ENCODE measurements at places on chromosomes 11 and 22.

- DNase-seq = no peak
Measured at GRCh38 chr11:73498343-73498742, 99.6 kb downstream of the FAM168A start.

- no peak for DNase-seq
Measured at GRCh38 chr11:97964332-97965004, 1056.3 kb upstream of the CNTN5 start.

DNA sequence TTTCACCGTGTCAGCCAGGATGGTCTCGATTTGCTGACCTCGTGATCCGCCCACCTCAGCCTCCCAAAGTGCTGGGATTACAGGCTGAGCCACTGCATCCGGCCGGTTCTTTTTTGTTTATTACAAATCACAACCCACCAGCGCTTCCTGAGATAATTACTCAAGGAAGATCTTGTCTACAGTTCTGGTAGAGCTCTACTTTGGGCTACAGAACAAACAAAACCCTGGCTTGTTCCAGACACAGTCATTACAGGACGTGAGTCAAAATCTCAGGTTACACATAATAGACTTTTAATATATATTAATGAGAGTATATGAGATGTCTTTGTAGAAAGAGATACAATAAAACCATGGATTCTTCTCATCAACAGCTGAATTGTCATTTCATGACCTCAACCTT is 42.8 kb upstream of the NUP50 start:
- DNase-seq = no peak

- no peak for DNase-seq
Measured at GRCh38 chr22:32199341-32199740, 5.5 kb downstream of the RFPL2 start.

DNA sequence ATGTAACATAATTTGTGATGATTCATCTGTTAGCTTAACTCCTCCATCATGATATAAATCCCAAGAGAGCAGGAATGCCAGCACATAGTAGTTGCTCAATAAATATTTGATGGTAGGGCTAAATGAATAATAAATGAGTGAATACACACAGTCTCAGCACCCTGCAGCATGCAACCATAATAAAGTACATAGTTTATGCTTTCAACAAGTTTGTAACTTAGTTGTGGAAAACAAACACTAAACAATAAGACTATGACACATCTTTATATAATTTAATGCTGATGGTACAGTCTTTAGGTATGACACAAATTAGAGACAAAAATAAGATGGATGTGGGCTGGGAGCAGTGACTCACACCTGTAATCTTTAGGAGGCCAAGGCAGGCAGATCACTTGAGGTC is 3.8 kb downstream of the ALKBH8 start:
- peak; percentile 89 for DNase-seq

DNA sequence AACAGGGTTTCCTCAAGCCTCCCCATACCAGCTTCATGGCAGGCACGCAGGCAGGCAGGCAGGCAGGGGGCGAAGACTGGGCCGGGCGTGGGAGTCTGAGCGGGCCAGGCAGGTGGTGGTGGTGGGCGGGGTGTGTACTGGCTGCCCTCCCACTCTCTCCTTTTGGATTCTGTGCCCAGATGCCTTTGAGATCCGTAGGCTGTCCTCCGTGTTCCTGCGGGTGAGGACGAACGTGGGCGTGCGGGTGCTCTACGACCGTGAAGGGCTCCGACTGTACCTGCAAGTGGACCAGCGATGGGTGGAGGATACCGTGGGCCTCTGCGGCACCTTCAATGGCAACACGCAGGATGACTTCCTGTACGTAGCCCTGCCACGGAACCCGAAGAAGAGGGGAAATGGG is 23.0 kb downstream of the OTOG start:
- DNase-seq = no peak

- peak; percentile 46 for DNase-seq
Measured at GRCh38 chr22:19806213-19807160, 45.9 kb downstream of the TBX1 start.

DNA sequence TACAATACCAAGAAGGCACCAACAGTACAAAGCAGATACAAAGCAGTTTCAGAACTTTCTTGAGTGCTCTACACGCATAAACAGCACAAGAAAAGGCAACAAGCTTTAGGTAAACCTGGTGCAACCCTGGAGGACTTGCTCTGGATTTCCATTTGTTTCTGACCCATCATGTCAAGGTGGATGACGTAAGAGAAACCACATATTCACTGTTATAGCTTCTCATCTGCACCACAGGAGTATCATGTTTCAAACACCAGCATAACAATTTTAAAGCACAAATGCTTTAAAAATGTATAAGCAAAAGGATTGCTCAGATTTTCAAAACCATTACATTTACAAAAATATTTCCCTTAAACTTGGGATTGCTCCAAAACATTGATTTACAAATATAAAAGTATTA is 25.0 kb upstream of the YPEL1 start:
- peak; percentile 69 for DNase-seq

GRCh38 chr11:87428266-87428665 is 390.5 kb downstream of the TMEM135 start:
- peak; percentile 75 for DNase-seq

DNA sequence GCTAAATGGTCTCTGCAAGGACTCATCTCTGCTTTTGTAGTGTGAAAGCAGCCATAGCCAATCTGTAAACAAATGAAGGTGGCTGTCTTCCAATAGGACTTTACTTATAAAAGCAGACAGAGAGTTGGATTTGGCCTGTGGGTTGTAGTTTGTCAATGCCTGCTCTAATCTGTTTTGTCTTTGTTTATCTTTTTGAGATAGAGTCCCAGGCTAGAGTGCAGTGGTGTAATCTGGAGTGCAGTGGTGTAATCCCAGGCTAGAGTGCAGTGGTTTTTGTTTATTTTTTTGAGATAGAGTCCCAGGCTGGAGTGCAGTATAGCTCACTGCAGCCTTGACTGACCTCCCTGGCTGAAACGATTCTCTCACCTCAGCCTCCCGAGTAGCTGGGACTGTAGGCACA is 8.6 kb downstream of the PPP6R3 start:
- no peak for DNase-seq

- no peak for DNase-seq
Measured at GRCh38 chr11:96758957-96759356, 369.1 kb downstream of the JRKL start.

DNA sequence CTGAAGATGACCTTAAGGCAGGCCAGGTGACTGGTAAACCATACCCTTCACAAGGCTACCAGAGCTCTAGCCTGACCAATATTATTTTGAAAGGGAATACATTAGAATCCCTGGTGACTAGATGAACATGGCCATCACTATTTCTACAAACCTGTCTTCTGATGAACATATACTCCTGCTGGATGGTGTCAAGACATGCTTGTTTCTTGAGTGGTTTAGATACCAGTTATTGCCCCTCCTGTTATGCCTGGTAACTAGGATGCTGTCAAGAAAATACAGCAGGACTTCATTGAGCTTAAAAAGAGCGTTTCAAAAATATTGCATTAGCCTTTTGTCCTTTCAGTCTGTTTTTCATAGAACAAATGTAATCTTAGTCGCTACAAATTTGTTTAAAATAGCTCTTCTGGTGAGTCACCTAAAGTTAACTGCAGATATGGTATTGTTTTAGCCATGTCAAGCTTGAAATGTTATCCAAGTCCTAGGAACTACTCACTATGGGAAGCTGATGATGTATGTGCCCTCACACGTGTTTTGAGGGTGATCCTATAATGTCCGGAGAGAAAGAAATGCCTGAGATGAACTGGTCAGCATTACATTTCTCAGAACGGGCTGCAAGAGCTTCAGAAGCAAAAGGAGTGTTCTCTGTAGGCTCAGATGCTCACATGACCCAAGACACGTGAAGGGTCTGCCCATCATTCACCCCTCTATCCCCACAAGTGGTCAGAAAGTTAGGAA is 20.6 kb downstream of the ADM start:
- DNase-seq = peak; percentile 88

GRCh38 chr22:28341001-28341400 is 338.6 kb downstream of the TTC28 start:
- peak; percentile 61 for DNase-seq

DNA sequence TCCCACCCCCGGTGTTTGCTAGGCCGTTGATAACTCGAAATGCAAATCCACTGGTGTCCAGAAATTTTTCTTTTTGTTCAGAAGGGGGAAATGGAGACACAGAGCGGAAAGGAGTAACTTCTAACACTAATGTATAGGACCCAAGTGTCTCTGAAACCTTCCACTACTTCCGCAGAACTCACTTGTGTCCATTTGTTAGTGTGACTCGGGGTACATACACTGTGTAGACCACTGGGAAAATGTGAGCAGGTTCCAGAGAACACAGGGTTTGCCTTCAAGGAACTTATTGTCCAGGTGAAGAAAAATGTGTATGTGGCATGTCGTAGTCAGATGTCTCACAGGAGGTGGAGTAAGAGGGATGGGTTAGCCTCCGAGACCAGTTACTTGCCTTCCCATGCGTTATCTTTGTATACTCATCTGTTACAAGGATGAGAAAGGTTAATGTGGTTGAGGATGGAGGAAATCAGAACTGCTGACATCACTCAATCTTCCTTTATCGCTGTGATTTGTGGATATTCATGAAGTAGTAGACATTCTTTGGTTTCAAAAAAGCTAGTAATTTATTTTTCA is 857 bp downstream of the ARCN1 start:
- peak; percentile 65 for DNase-seq

- DNase-seq = peak; percentile 29
Measured at GRCh38 chr11:108009497-108010370, 1.0 kb downstream of the CUL5 start.

- DNase-seq = no peak
Measured at GRCh38 chr11:47587039-47587716, 700 bp downstream of the FAM180B start.

GRCh38 chr11:20112291-20113148 is 47.8 kb downstream of the DBX1 start:
- peak; percentile 96 for DNase-seq

DNA sequence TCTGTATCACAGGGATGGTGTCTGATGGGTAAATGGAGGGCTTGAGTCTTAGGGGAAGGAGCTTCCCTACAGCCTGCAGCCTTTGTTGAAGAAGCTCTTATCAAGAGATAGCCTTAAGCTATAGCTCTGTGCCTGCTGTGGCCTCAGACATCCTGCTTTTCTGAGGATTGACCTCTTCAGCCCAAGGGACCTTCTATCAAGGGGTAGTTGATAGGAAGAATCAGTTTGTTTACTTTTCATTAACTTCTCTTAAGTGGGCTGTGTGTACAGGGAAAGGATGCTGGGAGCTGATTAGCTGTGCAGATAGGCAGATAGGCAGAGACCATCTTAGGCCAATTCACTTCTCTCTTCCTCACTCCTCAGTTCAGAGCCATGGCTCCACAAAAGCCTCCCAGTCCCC is 151.8 kb upstream of the CADM1 start:
- DNase-seq = no peak

GRCh38 chr11:77183431-77183984 is 55.5 kb downstream of the MYO7A start:
- DNase-seq = no peak

DNA sequence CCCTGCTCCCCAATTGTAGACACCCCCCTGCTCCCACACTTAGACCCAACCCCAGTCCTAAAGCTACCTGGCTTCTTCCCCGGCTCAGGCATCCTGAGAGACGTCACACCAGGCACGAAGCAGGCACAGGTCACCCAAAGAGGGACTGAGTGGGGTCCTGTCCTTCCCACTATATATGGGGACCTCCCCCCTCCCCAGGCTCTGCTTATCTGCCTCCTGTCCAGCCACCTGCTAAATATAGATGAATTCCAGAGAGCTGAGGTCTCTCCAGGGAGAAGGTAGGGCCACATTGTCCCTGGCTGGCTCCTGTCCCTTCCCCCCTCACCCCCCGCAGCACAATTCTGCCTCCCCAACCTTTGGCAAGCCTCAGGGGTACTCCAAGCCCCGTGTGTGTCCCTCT is at the start of gene MYBPC3:
Gene MYBPC3 (minus strand): TSS at position 147 of the 400 bp plus-strand sequence. CDS start 55 bp downstream, at position 92.
- no peak for DNase-seq

DNA sequence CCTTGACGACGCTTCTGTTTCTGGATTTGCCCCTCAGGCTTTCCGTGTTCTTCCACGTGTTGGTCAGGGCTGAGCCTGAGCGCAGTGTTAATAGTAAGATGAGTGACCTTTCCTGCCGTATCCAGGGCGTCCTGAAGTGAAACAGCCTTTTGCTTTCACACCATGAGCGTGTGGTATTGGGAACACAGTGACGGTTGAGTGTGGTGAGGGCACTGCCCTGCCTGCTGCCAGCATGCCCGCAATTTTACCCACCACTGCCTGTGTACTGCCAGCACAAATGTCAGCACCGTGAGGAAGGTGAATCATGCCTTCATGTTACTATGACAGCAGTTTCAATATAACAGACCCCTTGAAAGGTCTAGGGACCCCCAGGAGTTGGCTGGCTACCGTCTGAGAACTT is 217.1 kb downstream of the TBC1D22A start:
- no peak for DNase-seq

DNA sequence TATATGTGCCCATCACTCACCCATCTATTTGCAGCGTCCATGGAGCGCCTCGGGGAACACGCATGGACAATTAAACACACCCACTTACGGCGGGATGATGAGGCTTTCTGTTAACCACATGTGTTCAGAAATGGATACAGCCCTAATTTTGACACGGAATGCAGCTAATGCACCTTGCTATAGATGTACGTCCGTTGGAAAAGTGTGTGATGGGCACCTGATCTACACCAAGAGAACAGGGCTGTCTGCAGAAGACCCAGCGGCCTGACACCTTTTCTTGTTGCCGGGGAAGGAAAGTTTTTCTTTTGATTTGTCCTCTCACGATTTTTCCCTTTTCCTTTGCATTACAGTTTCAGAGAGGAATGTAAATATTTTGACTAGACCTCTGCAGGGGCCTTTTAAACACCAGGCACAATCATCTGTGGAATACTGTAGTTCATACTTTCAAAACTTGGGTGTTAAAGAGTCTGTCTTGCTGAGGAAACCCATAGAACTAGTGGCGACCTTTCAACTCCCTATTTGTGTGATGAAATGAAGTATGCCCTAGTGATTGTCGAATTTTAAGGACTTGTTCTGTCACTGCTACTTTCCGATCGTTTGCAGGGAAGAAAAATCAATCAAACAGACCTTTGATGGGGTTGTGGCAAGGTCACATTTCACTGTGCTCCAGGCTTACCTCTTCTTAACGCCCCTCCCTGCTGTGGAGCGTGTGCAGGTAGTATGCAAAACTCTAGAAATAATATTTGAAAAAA is 16.5 kb upstream of the PAX6 start:
- DNase-seq = no peak

DNA sequence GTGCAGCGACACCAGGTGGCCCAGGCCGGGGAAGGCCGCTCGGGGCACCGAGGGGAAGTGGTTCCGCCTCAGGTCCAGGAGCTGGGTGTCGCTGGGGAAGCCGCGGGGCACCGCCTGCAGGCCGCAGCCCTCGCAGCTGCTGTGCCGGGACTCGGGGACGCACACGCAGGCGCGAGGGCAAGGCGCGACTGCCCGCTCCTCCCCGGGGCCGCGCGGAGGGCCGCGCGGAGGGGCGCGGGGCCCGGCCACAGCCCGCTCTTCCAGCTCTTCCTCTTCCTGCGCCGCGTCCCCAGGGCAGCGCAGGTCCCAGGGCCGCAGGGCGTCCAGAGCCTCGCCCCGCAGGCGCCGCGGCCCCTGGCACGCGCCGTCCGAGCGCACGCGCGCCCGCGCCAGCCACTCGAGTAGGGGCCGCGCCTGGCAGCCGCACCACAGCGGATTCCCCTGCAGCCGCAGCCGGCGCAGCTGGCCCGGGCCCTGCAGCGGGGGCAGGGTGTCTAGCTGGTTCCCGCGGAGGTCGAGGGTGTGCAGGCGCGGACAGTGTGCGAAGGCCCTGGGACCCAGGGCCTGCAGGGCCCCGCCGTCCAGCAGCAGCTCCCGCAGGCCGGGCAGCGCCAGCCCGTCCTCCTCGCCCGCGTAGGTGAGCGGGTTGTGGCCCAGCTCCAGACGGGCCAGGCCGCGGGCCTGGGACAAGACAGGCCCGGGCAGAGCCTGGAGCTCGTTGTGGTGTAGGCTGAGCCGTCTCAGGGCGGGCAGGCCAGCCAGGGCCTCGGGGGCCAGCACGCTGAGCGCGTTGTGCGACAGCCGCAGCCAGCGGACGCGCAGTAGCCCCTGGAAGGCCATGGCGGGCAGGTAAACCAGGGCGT is 2.8 kb downstream of the CHADL start:
- peak; percentile 64 for DNase-seq

All from ELR (cell line).